ENCODE measurements at places on chromosomes 7 and 10.

- DNase-seq = no peak
These were observed 774 bp downstream of the PON2 start for GRCh38 chr7:95433952-95434556.

- no peak for DNase-seq
These were observed 126.8 kb downstream of the WDFY4 start for GRCh38 chr10:48811461-48811860.

DNA sequence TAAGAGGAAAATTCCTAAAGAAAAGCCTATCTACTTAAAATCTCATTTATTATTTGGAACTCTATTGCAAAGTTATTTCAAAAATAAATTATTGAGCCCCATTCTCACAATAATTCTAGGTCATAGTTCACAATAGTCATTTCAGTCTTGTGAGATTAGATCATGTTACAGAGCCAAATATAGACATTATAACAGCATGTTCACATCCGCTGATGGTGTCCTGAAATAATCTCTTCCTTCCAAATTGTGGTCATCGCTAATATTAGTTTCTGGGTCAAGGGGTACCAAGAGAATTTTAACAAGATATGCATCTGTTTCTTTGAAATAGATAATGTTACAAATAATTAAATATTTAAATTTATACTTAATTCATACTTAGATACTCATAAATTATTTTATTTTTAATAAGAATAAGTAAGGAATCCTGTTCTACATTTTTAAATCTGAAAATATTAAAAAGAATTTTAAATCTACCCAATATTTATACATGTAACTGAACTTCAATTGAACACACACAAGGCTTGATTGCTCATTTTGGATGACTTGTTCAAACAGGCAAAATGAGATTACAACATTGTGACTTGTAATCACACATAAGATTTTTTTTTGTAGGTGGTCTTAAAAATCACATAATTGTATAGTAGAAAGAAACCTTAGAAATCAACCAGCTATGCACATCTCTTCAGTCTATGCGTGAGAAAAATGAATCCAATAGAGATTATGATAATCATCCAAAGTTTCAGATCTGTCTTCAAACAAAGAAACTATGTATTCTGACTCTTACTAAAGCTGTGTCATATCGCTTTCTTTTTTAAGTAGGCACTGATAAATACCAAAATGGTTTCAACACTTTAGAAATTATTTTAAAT, 13.1 kb downstream of the GNAT3 start:
- no peak for DNase-seq

- DNase-seq = no peak
These were observed 422 bp downstream of the AP1S1 start for GRCh38 chr7:101154693-101155102.

GRCh38 chr10:33279276-33279675, 55.2 kb downstream of the NRP1 start:
- DNase-seq = no peak

DNA sequence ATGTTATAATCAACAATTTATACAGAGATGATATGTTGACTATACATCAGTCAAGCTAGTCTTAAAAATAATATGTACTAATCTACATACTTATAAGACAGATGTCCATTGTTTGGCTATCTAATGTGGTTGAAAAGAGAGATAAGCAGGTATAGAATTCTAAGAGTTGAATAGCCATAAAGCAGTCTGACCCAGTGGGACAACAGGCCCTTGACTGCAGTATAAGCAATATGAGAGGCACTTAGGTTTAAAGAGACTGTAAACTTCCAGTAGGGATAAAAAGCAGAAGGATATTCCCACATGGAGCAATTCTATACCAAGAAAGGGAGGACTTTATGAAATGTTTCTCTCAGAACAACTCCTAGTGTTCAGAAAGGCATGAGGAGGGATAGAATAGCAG, 139.3 kb downstream of the ELAPOR2 start:
- DNase-seq = no peak

DNA sequence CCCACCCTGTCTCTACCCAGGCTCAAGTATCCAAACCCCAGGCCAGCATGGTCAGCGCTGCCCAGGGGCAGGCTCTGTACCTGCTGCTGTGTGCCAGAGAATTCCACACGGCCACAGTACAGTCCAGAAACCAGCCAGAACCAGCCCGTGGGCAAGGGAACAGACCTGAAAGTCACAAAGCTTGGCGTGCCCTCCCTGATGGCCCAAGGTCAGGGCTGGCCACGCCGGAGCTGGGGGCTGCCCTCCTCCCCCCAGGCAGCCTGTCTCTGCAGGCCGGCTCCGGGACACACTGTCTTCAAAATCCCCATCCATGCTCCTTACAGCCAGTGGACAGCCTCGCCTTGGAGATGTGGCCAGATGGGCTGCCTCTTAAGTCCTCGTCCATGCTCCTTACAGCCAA, 78.4 kb downstream of the CTBP2 start:
- DNase-seq = no peak

- no peak for DNase-seq
These were observed 208.4 kb downstream of the DYNC1I1 start for GRCh38 chr7:95980706-95981105.

DNA sequence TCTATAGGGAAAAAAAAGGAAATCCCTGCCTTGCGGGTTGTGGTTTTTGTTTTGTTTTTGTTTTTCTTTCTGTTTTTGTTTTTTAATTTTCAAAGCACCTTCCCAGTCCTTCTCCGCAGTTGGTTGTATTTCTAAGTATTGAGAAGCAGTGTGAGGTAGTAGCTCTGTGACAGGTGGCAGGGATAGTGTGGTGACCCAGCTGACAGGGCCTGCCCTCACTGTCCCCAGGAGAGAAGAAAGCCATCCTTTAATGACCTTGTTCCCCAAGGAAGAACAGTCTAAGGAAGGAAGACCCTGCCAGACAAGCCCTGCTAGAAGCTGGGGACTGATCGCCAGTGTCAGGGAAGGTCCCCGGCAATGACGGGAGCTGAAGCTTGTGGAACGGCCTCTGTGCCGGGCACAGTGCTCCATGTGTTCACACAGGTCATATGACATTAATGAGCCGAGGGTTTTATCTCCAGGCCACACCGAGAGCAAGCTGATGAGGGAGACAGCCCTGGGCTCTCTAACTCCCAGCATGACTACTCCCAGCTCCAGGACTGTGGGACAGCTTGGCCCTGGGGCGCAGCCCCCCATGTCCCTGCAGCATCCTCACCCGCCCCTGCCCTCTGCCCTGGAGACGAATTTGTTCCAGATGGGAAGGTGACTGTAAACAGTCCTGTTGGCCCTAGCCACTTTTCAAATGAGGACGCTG, 69.0 kb upstream of the LRRC18 start:
- DNase-seq = no peak

DNA sequence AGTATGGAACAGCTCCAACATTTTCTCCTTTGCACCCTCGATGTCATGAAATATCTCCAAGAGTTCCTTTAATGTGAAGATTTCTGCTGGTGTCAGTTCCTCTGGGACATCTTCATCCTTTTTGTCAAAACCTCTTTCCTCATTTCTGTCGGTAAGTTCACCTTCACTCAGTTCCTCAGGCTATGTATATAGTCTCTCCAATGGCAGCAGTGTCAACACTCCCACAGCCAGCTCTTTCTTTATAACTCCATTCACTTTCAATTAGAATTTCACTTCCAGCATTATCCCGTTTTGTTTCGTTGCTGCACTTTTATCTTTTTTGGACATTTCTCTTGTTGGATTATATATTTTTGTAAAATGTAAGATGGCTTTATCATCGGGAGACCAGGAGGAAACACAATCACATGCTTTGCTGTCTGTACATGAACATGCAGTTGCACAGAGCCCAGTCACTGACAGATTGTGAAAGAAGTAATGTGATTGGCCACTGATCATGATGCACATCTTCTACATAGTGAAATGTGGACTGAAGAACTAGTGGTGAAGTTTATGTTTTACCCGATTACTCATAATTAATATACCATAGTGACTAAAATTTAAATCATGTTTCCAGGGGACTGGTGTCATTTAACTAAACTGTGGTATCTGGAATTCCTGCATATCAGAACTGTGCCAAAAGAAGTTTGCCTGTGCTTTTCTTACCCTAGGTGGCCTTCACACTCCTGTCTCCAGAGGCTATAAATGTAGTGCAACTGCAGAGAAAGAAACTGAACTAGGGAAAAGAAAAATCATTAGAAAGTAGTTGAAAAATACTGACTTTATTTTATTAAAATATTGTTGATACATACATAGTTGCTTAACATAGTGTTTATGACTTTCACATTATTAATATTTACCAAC, 289.6 kb downstream of the PPP1R3A start:
- DNase-seq = no peak

- no peak for DNase-seq
These were observed 62.8 kb downstream of the ADARB2 start for GRCh38 chr10:1674501-1674900.

GRCh38 chr7:19369806-19370205, 224.6 kb upstream of the FERD3L start:
- DNase-seq = no peak
